Pancreas (tissue), 10 donors: ENCODE measurements at places on chromosomes 16 and 17. TPM values are rescaled to one million over a fixed set of nuclear protein-coding genes. Genes with fewer than 3 reads are reported as not detected.

GRCh38 chr17:41254861-41255260, 323 bp upstream of the KRTAP9-9 start:
- H3K27me3 ChIP-seq, result no peaks in the 10 kb centered on the region
- no peak overlapping the region for H3K4me3 ChIP-seq
- DNase-seq, result no peak
- no peaks in the 10 kb centered on the region for H3K36me3 ChIP-seq

OXLD1 gene
- 13.4 TPM for total RNA-seq

HOXB8 gene
- total RNA-seq, result not detected

EVPL gene
- total RNA-seq, result 2.2 TPM

GRCh38 chr17:82668631-82669099, 20.4 kb upstream of the WDR45B start:
- no peaks in the 10 kb centered on the region for H3K4me1 ChIP-seq
- DNase-seq, result peak; percentile 62
- no peaks in the 10 kb centered on the region for H3K27me3 ChIP-seq
- H3K36me3 ChIP-seq, result no peaks in the 10 kb centered on the region
- H3K4me3 ChIP-seq, result peak overlapping the region; percentile 22

DNA sequence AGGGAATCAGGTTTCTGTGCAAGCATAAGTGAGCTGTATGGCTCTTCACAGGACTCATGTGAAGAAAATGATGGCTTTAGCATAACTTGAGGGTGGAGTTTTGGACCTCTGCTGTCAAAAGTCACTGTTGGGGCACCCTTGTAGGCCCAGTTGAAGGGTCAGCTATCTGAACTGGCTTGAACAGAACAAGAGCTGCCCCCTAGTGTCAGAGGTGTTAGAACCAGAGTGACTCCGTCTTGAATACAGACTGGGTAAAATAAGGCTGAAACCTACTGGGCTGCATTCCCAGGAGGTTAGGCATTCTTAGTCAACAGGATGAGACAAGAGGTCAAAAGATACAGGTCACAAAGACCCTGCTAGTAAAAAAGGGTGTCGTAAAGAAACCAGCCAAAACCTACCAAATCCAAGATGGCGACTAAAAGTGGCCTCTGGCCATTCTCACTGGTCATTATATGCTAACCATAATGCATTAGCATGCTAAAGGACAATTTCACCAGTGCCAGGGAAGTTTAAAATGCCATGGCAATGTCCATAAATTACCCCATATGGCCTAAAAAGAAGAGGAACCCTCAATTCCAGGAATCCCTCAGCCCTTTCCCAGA, 484.0 kb upstream of the ERCC4 start:
- no peak overlapping the region for H3K4me3 ChIP-seq
- H3K36me3 ChIP-seq, result no peaks in the 10 kb centered on the region
- no peaks in the 10 kb centered on the region for H3K27me3 ChIP-seq
- no peak for DNase-seq
- no peak overlapping the region for H3K27ac ChIP-seq

MMP25 gene
- total RNA-seq, result 1.3 TPM

- H3K4me1 ChIP-seq, result no peaks in the 10 kb centered on the region
- no peaks in the 10 kb centered on the region for H3K27me3 ChIP-seq
- H3K4me3 ChIP-seq, result no peak overlapping the region
- H3K36me3 ChIP-seq, result no peaks in the 10 kb centered on the region
- no peak for DNase-seq
Observed at GRCh38 chr16:89313583-89313982, 96.1 kb downstream of the ZNF778 start.

DNA sequence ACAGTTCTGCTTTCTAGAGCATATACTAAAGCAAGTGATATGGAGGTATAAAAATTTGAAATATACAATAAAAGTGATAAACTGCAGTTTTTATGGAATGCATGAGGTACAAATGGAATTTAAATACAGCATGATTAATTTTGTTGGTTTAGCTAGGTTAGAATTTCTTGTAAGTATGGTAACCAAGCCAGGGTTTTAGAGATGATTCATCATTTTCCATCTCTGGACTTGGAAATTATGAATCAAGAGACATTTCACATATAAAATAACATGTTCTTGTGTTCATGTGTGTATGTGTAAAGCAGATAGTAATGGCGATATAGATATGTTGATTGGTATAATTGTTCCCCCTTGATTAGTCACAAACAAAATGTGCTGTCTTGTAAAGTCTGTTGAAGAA, 1219.8 kb downstream of the CDH8 start:
- no peak overlapping the region for H3K27ac ChIP-seq
- no peak overlapping the region for H3K4me3 ChIP-seq
- H3K27me3 ChIP-seq, result no peaks in the 10 kb centered on the region
- no peaks in the 10 kb centered on the region for H3K4me1 ChIP-seq
- H3K36me3 ChIP-seq, result no peaks in the 10 kb centered on the region

RRAD gene
- total RNA-seq, result 0.51 TPM

- H3K36me3 ChIP-seq, result no peaks in the 10 kb centered on the region
- no peak overlapping the region for H3K27ac ChIP-seq
- DNase-seq, result no peak
- H3K4me3 ChIP-seq, result no peak overlapping the region
- no peaks in the 10 kb centered on the region for H3K4me1 ChIP-seq
- H3K27me3 ChIP-seq, result no peaks in the 10 kb centered on the region
Observed at GRCh38 chr16:86444261-86444660, 66.1 kb upstream of the FOXF1 start.

DNA sequence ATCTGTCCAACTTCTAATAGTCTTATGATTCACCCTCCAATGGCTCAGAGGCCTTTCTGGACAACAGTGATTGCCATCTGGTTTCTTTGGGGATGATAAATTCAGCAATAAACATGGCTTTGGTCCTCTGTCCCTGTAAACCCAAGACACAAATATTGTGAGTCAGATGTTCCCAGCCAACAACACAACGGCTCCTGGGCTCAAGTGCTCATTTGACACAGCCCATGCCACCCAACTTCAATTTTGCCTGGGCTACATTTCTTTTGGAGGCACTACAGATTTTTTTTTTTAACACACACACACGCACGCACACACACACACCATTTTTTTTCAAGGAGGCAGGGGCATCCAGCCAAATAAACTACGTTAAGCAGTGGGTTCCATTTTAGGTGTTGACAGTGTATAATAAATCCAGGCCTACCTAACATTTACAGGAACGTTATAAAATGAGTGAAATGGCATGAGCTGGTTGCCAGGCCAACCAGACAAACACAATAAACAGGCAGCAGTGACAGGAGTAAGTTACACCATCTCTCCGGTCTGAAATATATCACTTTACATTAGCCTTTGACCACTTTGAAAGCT, 939.9 kb upstream of the SOX9 start:
- H3K36me3 ChIP-seq, result no peaks in the 10 kb centered on the region
- H3K4me3 ChIP-seq, result no peak overlapping the region
- no peaks in the 10 kb centered on the region for H3K4me1 ChIP-seq
- peak; percentile 21 for DNase-seq

GRCh38 chr17:11986942-11987329, 10.3 kb downstream of the ZNF18 start:
- no peaks in the 10 kb centered on the region for H3K36me3 ChIP-seq
- DNase-seq, result no peak
- no peak overlapping the region for H3K27ac ChIP-seq
- no peaks in the 10 kb centered on the region for H3K27me3 ChIP-seq
- H3K4me1 ChIP-seq, result no peaks in the 10 kb centered on the region

GRCh38 chr17:5553479-5553878, 30.8 kb downstream of the NLRP1 start:
- no peak overlapping the region for H3K27ac ChIP-seq
- no peak for DNase-seq
- no peaks in the 10 kb centered on the region for H3K27me3 ChIP-seq
- no peak overlapping the region for H3K4me3 ChIP-seq
- H3K4me1 ChIP-seq, result no peaks in the 10 kb centered on the region
- no peaks in the 10 kb centered on the region for H3K36me3 ChIP-seq

- no peaks in the 10 kb centered on the region for H3K27me3 ChIP-seq
- peak; percentile 51 for DNase-seq
- no peak overlapping the region for H3K4me3 ChIP-seq
- no peaks in the 10 kb centered on the region for H3K36me3 ChIP-seq
- H3K4me1 ChIP-seq, result no peaks in the 10 kb centered on the region
Observed at GRCh38 chr17:35747540-35748017, 5.5 kb downstream of the GAS2L2 start.

DNA sequence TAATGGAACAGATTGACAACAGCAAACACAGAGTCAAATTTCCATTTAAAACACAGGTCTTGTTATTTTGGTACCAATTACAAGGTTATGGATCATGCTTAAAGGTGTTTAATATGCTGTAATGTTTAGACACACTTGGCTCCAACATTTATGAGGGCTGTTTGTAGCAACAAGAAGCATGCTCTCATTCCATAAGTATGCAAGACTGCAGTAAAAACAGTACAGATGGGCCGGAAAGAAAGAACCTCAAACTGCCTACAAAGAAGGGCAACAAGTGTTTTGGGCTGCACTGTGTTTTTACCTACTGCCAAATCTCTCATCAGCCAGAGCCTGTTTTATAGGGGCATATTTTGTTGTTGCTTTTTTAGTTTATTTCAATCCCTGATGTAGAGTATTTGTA, 100.5 kb upstream of the HS3ST3A1 start:
- no peak overlapping the region for H3K27ac ChIP-seq
- DNase-seq, result no peak
- no peak overlapping the region for H3K4me3 ChIP-seq
- no peaks in the 10 kb centered on the region for H3K36me3 ChIP-seq

DNA sequence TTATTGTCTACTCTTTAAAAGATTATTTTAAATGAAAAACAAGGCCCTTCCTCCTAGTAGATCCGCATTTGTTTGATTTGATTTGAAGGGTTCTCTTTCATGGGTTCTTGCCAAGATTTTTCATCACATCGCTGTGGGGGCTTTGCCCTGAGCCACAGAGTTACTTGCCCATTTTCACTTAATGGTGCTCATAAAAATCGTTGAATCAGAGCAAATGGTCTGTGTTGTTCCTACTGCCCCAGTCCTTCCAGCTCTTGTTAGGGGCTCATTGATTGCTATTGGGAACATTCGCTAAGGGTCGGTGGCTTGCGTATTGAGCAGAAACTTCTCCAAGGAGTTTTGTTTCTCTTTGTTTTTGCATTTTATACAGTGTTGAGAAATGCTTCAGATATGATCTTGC, 1023.4 kb upstream of the CDH8 start:
- no peaks in the 10 kb centered on the region for H3K36me3 ChIP-seq
- H3K27me3 ChIP-seq, result no peaks in the 10 kb centered on the region
- H3K4me3 ChIP-seq, result no peak overlapping the region
- H3K27ac ChIP-seq, result no peak overlapping the region
- DNase-seq, result no peak
- no peaks in the 10 kb centered on the region for H3K4me1 ChIP-seq

DNA sequence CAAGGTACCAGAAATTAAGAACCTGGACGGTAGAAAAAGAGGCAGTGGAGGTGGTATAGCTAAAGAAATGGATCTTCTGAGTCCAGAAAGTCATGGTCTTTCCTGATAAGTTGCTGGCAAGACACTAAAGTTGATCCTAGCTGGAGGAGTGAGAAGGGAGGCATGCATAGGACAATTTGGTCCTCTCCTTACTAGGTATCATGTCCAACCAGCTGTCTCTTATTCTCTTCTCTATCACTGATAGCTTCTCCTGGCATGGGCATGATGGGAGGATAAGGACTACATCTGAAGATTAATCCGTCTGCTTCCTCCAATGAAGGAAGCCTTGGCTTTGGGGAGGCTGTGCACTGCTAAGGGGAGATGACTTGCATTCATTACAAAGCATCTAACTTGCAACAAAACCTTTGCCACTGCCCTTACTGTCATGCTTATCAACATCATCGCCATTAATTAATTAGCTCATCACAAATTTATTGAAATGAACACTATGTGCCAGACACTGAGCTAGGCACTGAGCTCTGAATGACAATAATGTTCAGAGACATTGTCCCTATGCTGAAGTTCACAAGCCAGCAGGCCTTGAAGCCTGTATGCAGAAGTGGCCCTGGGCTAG, 3.1 kb upstream of the FAM117A start:
- no peak for DNase-seq
- H3K4me3 ChIP-seq, result no peak overlapping the region
- no peak overlapping the region for H3K27ac ChIP-seq
- H3K27me3 ChIP-seq, result no peaks in the 10 kb centered on the region
- H3K4me1 ChIP-seq, result no peaks in the 10 kb centered on the region

DNA sequence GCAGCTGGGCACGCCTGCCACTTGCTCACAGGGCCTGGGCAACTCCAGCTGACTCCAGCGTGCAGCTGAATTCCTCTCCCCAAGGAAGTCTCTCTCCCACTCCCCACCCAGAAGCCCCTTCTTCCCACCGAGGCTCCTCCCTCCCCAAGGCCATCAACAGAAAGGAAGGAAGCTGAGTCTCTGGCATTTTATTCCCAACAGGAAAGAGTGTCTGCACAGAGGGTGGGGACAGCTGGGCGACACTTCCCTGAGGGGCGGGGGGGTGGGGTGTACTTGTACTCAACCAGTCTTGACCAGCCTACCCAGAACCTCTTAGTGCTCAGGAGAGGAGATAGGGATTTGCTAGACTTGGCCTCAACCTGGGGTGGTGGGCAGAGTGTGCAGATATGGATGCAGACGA, at the start of gene EXOC3L1:
EXOC3L1 (minus strand) TSS at position 96 of the 400 bp plus-strand sequence. CDS start 460 bp downstream, outside the sequence.
- no peaks in the 10 kb centered on the region for H3K27me3 ChIP-seq
- H3K4me3 ChIP-seq, result no peak within 1 kb of the TSS
- H3K36me3 ChIP-seq, result peaks cover 5% of the 10 kb centered on the region
- peaks cover 22% of the 10 kb centered on the region for H3K4me1 ChIP-seq
- DNase-seq, result no peak
- no peak within 1 kb of the TSS for H3K27ac ChIP-seq

DNA sequence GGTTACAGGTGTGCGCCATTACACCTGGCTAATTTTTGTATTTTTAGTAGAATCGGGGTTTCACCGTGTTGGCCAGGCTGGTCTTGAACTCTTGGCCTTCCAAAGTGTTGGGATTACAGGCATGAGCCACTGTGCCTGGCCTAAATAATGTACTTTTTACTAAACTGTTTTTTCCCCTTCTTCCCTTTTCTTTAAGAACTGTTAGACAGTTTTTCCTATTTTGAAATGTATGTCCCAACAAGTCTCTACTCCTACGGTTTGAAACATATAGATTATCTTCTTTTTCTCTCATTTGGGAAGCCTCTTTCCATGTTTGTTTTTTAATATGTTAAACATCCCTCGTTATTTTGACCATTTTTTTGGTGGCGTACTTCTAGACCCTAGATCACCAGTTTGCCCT, 9.6 kb downstream of the UTP18 start:
- H3K27ac ChIP-seq, result no peak overlapping the region
- peaks cover 14% of the 10 kb centered on the region for H3K36me3 ChIP-seq
- H3K4me1 ChIP-seq, result peaks cover 6% of the 10 kb centered on the region
- H3K4me3 ChIP-seq, result no peak overlapping the region
- H3K27me3 ChIP-seq, result no peaks in the 10 kb centered on the region

HSD3B7 gene
- 14.2 TPM for total RNA-seq

GRCh38 chr17:18960803-18961511, 9.0 kb downstream of the SLC5A10 start:
- DNase-seq, result peak; percentile 72
- H3K27me3 ChIP-seq, result no peaks in the 10 kb centered on the region
- H3K36me3 ChIP-seq, result no peaks in the 10 kb centered on the region
